ENCODE measurements at places on chromosomes 6 and 20.

- DNase-seq = no peak
These were observed 29.7 kb downstream of the ESR1 start for GRCh38 chr6:151837223-151837622.

- DNase-seq = no peak
These were observed 45.2 kb downstream of the UTRN start for GRCh38 chr6:144330017-144330987.

- DNase-seq = no peak
These were observed 129.9 kb downstream of the SMAP1 start for GRCh38 chr6:70797625-70798024.

GRCh38 chr20:7993238-7993637 is 26.3 kb downstream of the TMX4 start:
- no peak for DNase-seq

GRCh38 chr20:47405775-47406325 is 49.4 kb upstream of the ZMYND8 start:
- DNase-seq = no peak

GRCh38 chr6:100980949-100981348 is 99.8 kb upstream of the ASCC3 start:
- DNase-seq = no peak

- DNase-seq = no peak
These were observed 90.5 kb upstream of the CCN2 start for GRCh38 chr6:132041706-132042105.

GRCh38 chr6:170460641-170461040 is 92.5 kb downstream of the PSMB1 start:
- no peak for DNase-seq

Measured in Daoy (cell line).